ENCODE measurements at places on chromosomes 2 and 18.

DNA sequence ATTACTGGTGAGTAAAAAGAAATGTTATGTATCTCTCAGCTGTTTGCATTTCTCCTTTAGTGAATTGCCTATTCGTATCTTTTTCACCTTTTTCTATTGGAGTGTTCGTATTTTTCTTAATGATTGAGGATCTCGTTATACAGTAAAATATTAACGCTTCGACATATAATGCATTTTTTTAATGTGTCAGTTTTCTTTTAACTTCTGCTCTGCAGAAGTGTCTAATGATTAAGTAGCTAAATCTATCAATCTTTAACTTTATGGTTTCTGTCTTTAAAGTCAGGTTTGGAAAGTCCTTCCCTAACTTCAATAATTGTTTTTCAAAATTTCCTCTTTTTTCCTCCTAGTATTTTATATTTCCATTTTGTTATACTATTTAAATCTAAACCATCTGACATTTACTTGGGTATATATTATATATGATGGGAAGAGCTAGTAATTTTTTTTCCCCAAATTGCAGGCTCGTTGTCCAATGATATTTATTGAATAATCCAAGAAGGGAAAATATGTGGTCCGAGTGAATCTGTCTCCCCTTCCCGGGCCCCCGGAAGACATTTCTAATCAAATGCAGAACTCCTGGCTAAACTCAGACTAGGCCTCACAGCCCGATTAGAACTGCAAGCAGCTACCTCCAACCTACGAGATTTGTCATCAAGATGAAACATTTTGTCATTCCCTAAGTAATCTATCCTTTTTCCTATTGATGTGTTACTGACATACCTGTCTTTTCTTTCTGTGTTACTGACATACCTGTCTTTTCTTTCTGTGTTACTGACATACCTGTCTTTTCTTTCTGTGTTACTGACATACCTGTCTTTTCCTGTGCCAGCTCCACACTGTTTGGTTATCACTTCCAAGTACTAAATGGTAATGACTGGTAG, 17.2 kb downstream of the PCBP1 start:
- DNase-seq = peak; percentile 69

- peak; percentile 28 for DNase-seq
These were observed 75.6 kb upstream of the MGAT5 start for GRCh38 chr2:134178138-134178877.

- DNase-seq = no peak
These were observed 148.6 kb downstream of the TWIST2 start for GRCh38 chr2:238996331-238997136.

DNA sequence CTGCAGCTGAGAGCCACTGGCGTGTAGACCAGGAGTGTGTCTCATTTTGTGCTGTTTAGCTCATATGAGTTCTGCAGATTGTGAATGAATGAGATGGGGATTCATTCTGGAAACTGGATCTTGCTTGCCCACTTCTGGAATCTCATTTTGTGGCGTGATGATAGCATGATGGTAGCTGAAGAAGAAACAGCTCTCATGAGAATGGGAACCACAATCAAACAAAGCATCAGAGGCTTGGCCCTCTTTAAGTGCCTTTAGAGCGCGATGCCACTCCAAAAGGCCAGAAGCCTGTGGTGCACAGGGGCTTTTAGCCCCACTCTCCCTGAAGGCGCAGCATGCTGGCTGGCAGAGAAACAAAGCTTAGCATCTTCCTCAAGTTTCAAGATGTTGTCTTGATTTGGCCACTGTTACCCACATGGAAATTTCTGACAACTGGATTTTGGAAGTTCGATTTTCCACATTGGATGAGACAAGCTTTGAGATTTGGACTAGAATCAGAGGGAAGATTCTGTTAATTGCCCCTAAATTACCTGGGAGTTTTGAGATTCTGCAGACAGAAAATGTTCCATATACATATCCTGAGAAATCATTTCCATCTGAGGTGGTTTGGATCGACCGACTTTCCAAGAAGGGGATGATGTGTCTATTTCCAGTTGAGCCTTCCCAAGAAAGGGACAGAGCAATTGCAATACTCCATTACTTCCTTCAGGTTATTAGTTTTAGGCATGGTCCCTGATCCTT, 234.5 kb downstream of the VAPA start:
- DNase-seq = no peak

DNA sequence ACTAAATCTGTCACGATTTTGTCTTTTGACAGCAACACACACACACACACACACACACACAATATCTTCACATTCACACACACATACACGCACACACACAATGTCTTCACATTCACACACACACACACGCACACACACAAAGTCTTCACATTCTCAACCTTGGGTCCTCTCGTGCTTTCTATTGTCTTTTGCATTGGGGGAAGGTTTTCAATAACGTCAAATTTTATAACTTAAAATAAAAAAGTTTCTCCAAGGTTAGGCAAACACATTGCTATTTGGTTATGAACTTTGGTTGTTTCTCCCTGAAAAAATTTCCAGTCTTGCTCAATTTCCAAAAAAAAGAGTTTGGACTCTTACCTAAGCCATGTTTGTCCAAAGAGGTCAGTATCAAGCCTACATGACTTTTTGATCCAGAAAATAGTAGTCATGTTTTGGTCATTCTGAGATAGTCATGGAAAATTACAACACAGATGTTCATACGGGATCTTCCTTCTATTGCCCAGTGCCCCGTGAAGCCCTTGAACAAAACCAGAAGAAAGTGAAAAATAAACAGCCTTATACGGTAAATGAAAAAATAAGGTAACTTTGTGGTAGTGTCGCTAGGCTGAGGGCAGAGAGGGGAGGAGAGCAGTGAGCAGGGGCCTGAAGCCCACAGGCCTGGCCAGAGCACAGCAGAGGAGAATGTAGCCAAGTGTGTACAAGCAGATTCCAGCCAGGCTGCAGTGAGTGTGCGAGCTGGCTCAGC, 542.8 kb upstream of the ID2 start:
- DNase-seq = no peak

- no peak for DNase-seq
These were observed 9.6 kb upstream of the DPYSL5 start for GRCh38 chr2:26838121-26838906.

DNA sequence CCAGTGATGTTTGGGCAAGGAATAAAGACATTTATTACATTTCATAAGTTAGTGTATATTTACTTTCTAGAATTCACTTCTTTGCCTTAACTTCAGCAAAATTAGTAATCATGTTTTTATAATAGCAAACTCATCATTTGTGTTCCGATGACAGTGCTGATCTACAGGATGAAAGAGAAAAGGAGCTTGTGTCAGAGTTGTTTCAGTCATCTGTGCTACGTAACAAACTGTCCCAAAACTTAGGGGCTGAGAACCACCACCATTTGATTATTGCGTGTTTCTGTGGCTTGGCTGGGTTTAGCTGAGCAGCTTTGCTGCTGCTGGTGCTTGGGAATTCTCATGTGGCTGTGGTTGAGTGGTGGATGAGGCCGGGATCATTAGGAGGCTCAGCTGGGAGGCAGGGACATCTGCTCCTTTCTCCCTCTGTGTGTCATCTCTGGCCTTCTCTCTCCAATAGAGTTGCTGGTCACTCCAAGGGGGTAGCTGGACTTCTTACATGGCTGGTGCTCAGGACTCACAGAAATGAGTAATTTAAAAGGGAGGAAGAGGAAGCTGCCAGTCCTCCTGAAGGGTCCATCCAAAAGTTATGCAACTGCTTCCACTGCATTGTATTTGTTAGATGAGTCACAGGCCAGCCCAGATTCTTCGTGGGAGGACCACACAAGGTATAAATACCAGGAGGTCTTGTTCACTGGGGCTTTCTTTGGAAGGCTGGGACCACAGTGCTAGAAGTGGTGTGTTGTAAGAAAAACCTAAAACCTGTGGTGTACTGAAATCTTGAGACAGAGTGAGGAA, 43.4 kb upstream of the HAAO start:
- DNase-seq = no peak

GRCh38 chr18:7872569-7872968, 305.5 kb downstream of the PTPRM start:
- no peak for DNase-seq

- DNase-seq = no peak
These were observed 39.6 kb upstream of the BOD1L2 start for GRCh38 chr18:57107140-57107832.

GRCh38 chr2:85988914-85989270, 100.1 kb upstream of the ST3GAL5 start:
- DNase-seq = no peak

- no peak for DNase-seq
These were observed 733.7 kb upstream of the FAM98A start for GRCh38 chr2:34332813-34333212.

- DNase-seq = no peak
These were observed 56.8 kb upstream of the SPAG16 start for GRCh38 chr2:213227458-213227857.

DNA sequence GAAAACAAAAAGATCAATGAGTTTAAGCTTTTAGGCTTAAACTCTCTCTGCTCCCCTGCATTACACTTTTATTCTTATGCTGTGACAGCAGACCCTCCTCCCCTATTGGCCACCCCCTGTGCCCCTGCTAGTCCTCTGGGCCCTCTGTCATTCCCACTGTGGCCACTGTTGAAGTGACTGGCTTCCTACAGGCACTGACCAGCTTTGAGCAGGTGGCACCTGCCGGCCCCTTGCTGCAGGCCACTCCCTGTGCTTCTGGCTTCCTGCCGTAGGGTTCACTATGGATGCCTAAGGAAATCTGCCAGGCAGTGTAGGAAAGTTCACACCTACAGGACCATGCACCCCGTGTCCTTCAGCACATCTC, 156.5 kb upstream of the L3MBTL4 start:
- no peak for DNase-seq

DNA sequence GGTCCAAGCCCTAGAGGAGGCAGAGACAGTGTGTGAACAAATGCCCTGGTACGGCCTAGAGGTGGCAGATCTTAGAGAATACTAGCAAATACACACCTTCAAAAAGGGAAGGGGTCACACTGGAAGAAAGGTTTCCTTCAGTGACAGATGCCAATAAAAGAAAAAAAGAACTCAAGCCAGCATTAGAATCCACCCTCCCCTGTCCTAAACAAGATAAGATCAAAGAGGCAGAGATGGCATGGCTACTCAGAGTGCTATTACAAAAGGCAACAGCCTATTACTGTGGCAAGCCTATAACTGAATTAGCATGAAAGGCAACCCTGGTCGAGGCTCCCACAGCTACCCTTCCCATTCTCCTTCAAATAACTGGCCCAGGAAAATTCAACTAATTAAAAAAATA, 69.6 kb downstream of the SMC6 start:
- no peak for DNase-seq

DNA sequence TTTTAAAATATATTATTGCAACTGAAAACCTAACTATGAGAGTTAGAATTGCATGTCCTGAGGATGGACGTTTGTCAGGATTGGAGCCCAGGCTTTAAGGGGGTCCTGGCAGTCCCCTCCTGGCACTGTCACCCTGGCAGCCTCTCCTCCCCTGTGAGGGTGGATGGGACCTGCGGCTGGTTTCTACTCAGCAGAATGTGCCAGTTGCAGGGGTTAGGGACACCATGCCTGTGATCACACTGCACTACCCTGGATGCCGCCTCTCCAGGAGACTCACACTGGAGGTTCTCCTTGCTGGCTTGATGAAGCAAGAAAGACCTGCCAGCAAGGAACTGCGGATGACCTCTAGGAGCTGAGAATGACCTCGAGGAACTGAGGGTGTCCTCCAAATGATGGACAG, 356.7 kb upstream of the MYT1L start:
- DNase-seq = no peak

GRCh38 chr2:84866122-84866521, 14.8 kb downstream of the TRABD2A start:
- DNase-seq = no peak

GRCh38 chr18:50696436-50696835, 123.4 kb downstream of the MRO start:
- DNase-seq = no peak

DNA sequence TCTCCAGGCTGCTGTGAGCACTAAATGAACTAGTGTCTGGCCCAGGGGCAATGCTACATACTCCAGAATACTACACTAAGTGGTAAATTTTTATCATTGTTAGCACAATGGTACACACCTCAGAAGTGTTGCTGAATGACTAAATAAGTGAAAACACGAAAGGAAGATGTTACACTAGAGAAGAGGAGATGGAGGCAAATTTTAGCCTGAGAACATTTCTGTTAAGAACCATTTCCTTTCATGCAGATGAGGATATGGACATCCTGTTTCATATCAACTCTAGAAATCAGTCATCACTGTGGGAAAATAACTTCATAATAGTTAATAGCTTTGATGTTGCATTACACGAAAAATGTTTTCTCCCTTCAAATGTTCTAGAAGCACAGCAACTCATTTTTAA, 117.6 kb upstream of the STK17B start:
- DNase-seq = no peak

DNA sequence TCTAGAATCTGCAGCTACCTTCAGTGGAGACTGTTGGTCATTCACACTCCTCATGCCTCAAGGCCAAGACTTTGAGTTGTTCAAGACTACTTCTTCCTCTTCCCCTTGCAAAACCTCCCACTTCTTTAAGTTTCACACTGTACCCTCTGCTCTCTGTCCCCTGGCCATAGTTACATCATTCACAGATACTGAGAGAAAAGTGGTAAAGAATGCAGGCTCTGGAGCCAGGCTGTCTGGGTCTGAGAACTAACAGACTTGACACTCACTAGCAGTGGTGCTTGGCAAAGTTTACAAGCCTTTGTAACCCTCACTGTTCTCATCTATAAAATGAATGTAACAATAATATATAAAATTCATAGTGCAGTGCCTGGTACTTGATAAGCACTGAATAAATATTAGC, 61.8 kb downstream of the CDH20 start:
- DNase-seq = no peak

- peak; percentile 5 for DNase-seq
These were observed 47.5 kb upstream of the SP3 start for GRCh38 chr2:174012347-174013314.

DNA sequence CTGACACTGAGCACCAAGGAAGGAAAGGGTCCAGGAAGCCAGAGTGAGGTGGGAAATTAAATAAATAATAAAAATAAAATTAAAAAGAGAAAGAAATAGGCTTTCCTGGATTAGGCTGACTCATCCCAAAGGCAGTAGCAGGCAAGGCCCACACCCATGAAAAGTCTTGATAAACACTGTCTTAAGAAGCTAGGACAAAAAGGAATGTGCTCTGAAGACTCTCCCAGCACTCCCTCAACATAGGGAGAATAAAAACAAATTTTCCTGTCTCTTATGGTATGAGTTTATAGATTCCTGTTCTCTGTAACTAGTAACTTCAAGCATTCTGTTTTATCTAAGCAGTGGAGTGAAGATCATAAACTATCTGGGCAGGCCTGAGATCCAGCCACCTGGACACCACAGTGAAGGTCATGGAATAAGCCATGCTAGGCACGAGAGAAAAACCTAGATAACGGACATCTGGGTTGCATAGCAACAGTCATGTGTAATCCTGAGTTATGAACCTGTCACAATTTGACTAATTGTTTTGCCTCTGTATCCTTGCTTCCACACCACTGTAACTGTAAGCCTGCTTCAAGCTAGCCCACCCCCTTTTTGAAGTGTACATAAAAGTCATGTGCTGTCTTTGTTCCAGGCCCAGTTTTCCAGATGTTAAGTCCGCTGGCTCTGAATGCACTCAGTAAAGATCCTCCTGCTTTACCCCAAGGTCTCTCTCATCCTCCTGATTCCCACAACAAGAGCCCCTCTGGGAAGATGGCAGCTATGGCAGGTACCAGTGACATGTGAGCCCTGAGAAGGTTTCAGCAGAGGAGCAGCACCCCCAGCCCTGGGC, 107.8 kb downstream of the NDUFA10 start:
- no peak for DNase-seq

GRCh38 chr18:33605250-33605649, 27.2 kb downstream of the ASXL3 start:
- no peak for DNase-seq

- no peak for DNase-seq
These were observed 45.4 kb upstream of the CCDC150 start for GRCh38 chr2:196594158-196594557.
